ENCODE measurements at places on chromosomes 4 and X.

GRCh38 chr4:102826105-102826889, 1.1 kb downstream of the UBE2D3 start:
- no peak for DNase-seq

DNA sequence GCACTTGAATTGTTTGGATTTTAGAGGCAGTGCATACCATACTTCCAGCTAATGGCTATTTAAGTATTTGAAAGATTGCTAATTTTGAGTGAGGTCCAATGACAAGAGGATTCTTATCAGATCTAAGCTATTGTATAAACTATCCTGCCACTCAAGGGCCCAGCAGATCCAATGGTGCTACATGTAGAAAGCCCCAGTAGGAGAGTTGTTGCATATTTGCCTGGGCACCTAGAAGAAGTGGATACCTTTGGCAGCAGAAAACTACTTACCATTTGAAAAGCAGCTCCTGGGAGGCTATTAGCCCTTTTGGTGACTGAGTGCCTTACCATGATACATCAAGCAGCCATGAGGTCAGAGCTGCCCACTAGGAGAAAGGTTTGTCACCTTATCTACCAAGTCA, 447.3 kb downstream of the C4orf33 start:
- DNase-seq = no peak

DNA sequence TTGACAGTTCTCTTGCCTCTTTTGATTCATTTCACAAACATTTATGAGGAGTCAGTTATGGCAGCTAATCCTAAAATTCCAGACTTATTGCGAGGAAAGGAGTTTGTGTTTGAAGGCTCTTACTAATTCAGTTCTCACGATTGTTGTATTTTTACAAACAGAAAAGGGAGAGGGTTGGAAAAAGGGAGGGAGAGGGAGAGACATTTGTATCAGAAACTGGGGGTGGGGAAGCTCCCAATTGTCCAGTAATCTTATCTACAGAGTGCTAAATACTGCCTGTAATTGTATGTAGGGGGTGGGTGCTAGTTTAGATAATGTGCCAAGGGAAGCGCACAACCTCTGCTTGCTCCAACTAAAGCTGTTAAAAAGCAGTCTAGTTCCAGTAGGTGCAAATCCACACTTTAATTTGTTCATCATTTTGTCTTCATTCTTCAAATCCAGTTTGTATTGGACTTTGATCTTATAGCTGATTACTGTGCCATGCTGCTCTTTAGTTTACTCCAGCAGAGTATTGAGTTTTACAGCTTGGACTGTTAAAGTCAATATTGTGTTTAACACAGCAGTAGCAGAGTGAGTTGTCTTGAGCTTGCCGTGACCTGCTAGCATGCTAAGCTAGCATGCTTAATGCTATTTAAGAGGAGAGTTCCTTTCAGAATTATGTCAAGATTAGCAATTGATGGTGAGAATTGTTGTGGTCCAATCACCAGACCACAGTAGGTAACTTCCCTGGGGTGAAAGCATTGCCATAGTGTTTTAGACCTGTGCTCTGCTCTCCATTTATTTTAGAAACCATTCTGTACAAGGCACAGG, 13.9 kb downstream of the FNIP2 start:
- DNase-seq = peak; percentile 71

- no peak for DNase-seq
These were observed 36.3 kb upstream of the ZFX start for GRCh38 chrX:24113181-24113580.

- DNase-seq = no peak
These were observed 56.8 kb downstream of the RBPJ start for GRCh38 chr4:26377328-26378311.

DNA sequence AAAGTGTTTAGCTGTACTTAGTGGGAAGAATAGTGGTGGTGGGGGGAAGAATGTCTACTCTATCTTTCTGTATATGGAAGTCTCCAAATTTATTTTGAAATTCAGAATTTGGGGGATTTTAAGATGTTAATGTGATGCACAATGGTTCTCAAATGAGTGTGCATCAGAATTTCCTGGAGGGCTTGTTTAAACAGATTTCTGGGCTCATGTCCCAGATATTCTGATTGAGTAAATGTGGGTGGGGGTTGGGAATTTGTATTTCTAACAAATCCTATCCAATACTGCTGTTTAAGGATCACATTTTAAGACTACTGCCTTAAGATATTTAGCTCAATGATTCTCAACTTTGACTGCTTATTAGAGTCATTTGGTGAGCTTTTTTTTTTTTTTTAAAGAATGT, 15.1 kb upstream of the INTS6L start:
- DNase-seq = no peak

GRCh38 chr4:141614878-141615586, 21.4 kb upstream of the IL15 start:
- no peak for DNase-seq

Data from LNCaP clone FGC (cell line).